ENCODE measurements at places on chromosomes 12 and 14.

- no peak for DNase-seq
Measured at GRCh38 chr12:77031745-77032144, 33.6 kb downstream of the E2F7 start.

DNA sequence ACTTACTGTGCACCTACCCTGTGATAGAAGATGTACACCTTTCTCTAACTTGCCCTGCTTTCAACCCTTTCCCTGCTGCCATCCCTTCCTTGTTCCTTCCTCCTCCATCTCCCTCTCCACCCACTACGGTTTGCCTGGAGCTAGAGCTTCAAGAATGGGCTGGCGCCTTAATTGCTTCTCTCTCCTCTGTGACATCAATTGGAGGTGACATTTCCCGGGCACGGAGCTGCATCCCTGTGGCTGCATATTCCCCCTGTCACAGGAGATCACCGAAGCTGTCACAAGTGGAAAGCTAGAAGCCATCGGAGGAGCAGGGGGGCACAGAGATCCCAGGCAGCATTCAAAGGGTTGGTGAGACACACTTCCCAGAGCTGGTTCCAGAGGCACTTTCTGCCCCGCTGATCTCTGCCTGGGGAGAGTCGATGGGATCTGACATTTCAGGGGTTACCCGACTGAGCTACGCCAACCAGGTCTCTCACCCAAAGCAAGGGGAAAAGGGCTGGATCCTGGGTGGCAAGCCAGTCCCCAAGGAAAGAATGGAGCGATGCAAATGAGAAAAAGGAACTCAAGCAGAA, 604.9 kb downstream of the MED13L start:
- no peak for DNase-seq

DNA sequence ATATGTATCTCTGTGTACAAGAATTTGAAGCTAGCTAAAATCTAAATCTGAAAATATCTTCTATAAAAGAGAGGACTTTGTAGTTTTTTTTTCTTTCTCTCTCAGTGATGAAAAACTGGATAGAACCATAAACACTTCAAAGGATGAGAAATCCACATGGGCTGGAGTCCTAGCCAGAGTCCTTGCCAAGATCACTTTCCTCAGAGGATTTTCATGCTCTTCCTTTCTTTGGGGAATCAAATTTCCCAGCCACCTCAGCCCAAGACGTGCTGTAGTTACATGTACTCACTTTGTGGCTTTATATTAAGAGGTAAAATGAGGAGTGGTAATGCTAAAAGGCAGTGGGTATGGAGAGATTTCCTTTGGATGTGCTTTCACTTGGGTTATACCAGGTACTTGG, 110.3 kb downstream of the SLC38A1 start:
- no peak for DNase-seq

- no peak for DNase-seq
Measured at GRCh38 chr12:92561543-92561899, 141.3 kb upstream of the PLEKHG7 start.

DNA sequence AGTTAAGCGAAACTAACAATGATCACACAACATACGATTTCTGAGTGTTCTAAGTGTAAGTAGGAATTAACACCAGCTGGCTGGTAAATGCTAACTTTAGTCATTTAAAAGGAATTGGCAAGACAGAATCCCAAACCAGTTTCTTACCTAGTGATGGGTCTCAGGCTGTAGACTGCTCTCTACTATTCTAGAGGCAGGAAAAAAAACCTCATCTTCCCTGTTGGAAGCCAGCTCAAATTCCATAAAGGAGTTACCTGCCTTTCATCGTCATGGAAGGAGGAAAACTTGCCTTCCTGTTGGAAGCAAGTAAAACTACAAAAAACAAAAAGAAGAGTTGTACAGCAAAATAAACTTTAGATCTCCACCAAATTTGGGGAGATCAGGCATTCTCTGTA, 23.7 kb upstream of the SLC7A8 start:
- DNase-seq: no peak

GRCh38 chr14:69928111-69928523, 48.9 kb downstream of the SMOC1 start:
- DNase-seq: no peak

- DNase-seq: peak; percentile 83
Measured at GRCh38 chr12:14247166-14247565, 118.3 kb upstream of the ATF7IP start.
